ENCODE measurements at places on chromosomes 6 and 20. TPM values are rescaled to one million over a fixed set of nuclear protein-coding genes. Genes with fewer than 3 reads are reported as not detected.

DNA sequence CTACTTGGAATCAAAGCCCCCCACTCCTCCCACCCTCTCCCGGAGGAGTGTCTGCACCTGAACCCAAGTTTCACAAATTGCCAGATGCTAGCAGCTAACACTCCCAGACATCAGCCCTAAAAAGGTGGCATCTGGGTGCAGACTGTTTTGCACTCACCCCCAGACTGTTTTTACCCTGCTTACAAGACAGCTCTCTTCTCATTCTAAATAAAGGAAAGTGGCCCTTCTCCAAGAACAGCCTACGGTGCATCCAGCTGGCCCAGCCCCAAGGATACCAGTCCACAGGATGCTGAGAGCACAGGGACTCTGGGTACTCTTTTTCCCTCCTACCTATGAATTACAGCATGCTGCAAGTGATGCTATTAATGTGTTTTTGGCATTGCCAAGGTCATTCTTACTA, 842.0 kb upstream of the FLRT3 start:
- no peaks in the 10 kb centered on the region for H3K27me3 ChIP-seq
- no peak for DNase-seq
- no peak overlapping the region for H3K4me3 ChIP-seq
- H3K36me3 ChIP-seq, result no peaks in the 10 kb centered on the region
- H3K27ac ChIP-seq, result no peak overlapping the region
- H3K4me1 ChIP-seq, result no peaks in the 10 kb centered on the region

DNA sequence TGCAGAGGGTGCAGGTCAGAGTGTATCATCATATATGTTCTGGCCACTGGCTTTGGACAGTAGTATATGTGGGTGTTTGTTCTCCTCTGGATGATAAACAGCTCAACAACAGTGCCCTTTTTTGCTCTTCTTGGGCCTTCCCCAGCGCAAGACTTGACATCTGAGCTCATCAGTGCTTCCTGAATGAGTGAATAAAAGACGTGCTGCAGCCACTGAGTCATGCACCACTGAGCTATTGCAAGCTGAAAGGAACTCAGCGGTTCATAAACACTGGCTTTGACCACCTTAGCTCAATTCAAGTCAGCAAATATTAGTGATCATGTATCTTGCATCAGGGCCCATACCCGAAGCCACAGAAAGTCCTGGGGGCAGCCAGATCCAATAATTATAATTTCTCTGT, 105.3 kb upstream of the KCNG1 start:
- no peak for DNase-seq
- no peaks in the 10 kb centered on the region for H3K4me1 ChIP-seq
- H3K36me3 ChIP-seq, result no peaks in the 10 kb centered on the region
- no peak overlapping the region for H3K27ac ChIP-seq
- no peaks in the 10 kb centered on the region for H3K27me3 ChIP-seq
- H3K4me3 ChIP-seq, result no peak overlapping the region

DNA sequence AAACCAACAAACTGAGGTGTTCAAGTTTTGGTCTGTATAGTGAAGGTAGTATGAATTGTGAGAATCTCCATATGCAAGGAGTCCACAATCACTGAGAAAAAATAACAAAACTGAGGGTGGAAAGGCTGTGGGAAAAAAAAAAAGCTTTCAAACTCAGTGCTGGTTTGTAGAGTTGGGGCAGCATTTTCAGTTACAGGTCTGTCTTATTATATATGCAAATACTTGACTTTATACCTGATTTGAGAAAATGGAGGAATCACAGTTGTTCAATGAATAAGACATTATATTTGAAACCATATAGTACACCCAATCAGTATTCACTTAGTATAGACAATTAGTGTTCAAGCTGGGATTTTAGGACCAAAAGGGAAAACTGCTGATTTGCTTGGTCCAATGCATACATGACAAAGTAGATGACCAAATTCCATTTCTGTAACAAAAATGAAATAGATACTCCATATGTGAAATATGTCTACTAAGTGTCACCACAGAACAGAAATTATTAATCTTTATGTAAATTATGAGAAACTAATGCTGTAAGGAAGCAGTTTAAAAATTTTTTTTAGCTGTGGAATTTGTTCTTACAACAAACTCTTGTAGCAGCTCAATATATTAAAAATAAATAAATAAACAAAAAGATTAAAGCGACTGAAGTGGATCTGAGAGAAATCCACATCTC, 187.7 kb downstream of the ASCC3 start:
- no peaks in the 10 kb centered on the region for H3K4me1 ChIP-seq
- H3K27me3 ChIP-seq, result no peaks in the 10 kb centered on the region
- H3K27ac ChIP-seq, result no peak overlapping the region

- no peaks in the 10 kb centered on the region for H3K36me3 ChIP-seq
- no peaks in the 10 kb centered on the region for H3K27me3 ChIP-seq
- H3K4me3 ChIP-seq, result no peak overlapping the region
These were observed 5.5 kb downstream of the CASP8AP2 start for GRCh38 chr6:89834884-89835792.

- no peaks in the 10 kb centered on the region for H3K27me3 ChIP-seq
- no peak overlapping the region for H3K27ac ChIP-seq
- no peak overlapping the region for H3K4me3 ChIP-seq
- no peak for DNase-seq
- no peaks in the 10 kb centered on the region for H3K36me3 ChIP-seq
- H3K4me1 ChIP-seq, result peaks cover 29% of the 10 kb centered on the region
These were observed 163.6 kb downstream of the JARID2 start for GRCh38 chr6:15409301-15410125.

DNA sequence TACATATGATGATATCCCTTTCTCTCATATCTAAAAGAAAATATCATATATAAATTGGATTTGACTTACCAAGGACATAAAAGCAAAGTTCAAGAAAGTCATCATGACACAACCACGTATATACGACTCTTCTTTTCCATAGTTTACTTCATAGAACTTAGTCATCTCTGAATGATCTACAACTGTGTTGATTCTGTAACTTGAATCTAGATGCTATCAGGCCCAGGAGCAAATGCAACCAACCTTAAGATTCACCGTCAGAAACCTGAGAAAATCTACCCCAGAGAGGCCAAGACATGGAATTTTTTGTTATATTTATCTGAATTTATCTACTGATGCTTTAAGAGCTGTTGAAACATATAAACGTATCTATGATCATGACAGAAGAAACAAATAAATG, 165.6 kb downstream of the PDE10A start:
- H3K4me1 ChIP-seq, result no peaks in the 10 kb centered on the region
- no peak for DNase-seq
- no peaks in the 10 kb centered on the region for H3K27me3 ChIP-seq
- no peak overlapping the region for H3K27ac ChIP-seq

DNA sequence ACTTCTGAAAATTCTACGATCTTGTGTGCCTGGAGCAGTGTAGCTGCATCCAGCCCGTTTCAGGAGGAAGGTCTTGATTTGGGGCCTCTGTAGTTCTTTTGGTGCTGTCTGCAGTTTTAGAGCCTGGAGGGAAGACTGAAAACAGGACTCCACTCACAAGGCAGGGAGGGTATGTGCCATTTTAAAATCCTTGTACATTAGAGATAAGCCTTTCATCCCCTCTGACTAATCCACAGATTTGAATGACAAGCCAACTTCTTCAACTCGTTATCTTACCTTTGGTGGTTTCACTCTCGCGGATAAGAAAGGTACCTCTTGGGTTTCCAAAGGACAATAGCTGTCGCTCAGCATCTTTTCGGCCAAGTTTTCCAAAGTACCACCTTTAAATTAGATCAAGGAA, 98.0 kb upstream of the TRAF3IP2 start:
- H3K4me3 ChIP-seq, result no peak overlapping the region
- no peak for DNase-seq
- no peaks in the 10 kb centered on the region for H3K4me1 ChIP-seq
- H3K36me3 ChIP-seq, result peaks cover 33% of the 10 kb centered on the region
- no peak overlapping the region for H3K27ac ChIP-seq
- no peaks in the 10 kb centered on the region for H3K27me3 ChIP-seq

DNA sequence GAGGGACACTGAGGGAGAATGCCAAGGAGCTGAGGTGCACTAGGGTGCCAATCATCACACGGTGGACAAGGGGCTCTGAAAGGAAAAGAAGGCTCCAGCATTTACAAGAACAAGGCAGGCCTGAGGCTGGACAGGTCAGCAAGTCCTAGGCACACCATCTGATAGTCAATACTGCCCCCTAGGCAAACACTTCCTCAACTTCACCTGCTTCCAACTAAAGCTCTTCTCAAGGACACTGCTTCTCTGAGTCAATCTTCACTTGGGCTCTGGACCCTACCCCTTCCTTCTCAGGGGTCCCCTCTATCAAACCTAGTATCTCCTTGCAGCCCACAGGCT, 37.7 kb upstream of the SLC4A11 start:
- no peaks in the 10 kb centered on the region for H3K4me1 ChIP-seq
- no peak overlapping the region for H3K4me3 ChIP-seq
- no peaks in the 10 kb centered on the region for H3K27me3 ChIP-seq
- DNase-seq, result no peak
- H3K27ac ChIP-seq, result no peak overlapping the region
- peaks cover 41% of the 10 kb centered on the region for H3K36me3 ChIP-seq

DNA sequence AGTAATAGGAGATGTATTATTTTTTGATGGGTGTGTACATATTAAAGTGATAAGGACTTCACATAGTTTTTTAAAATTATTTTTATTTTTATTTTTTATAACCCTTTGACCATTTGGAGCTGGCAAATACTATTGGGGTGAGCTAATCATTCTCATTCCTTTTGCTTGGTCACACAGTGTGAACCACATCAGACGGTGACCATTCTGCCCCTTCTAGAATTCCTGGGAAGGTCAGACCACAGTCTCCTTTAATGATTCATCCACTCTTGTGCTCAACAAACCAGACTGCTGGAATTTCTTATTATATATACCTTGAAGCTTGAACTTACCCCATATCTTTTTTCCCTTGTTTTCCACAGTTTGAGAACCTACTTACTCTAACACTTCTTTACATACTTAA, 23.9 kb upstream of the PRL start:
- H3K4me3 ChIP-seq, result no peak overlapping the region
- no peaks in the 10 kb centered on the region for H3K36me3 ChIP-seq
- no peaks in the 10 kb centered on the region for H3K27me3 ChIP-seq
- no peak for DNase-seq
- H3K4me1 ChIP-seq, result no peaks in the 10 kb centered on the region

- no peak for DNase-seq
- H3K27ac ChIP-seq, result no peak overlapping the region
- no peaks in the 10 kb centered on the region for H3K4me1 ChIP-seq
- H3K36me3 ChIP-seq, result no peaks in the 10 kb centered on the region
These were observed 42.5 kb upstream of the PNISR start for GRCh38 chr6:99467509-99468106.

GRCh38 chr6:89118931-89119330, 1.1 kb upstream of the SRSF12 start:
- no peak for DNase-seq
- H3K27me3 ChIP-seq, result no peaks in the 10 kb centered on the region
- H3K27ac ChIP-seq, result no peak overlapping the region
- no peak overlapping the region for H3K4me3 ChIP-seq
- no peaks in the 10 kb centered on the region for H3K36me3 ChIP-seq
- peaks cover 6% of the 10 kb centered on the region for H3K4me1 ChIP-seq

GRCh38 chr20:16863303-16863702, 115.1 kb downstream of the OTOR start:
- H3K4me1 ChIP-seq, result no peaks in the 10 kb centered on the region
- no peak overlapping the region for H3K27ac ChIP-seq
- no peaks in the 10 kb centered on the region for H3K27me3 ChIP-seq
- no peaks in the 10 kb centered on the region for H3K36me3 ChIP-seq
- no peak for DNase-seq

- H3K27me3 ChIP-seq, result no peaks in the 10 kb centered on the region
- DNase-seq, result no peak
- H3K4me1 ChIP-seq, result peaks cover 6% of the 10 kb centered on the region
- no peaks in the 10 kb centered on the region for H3K36me3 ChIP-seq
These were observed 21.9 kb downstream of the SAMD5 start for GRCh38 chr6:147530132-147531060.

The MYT1 gene
- 0.08 TPM for polyA plus RNA-seq

The DXO gene
- polyA plus RNA-seq, result 19.1 TPM

The SLA2 gene
- polyA plus RNA-seq, result 3.0 TPM

The ENPP3 gene
- polyA plus RNA-seq, result 0.23 TPM

Measured in spleen (tissue), 13 donors.